Fibroblast of lung (primary cell): ENCODE measurements at places on chromosomes 7 and 10.
A peak's percentile ranks its signal among the peaks of the same experiment; 100 is the strongest.

DNA sequence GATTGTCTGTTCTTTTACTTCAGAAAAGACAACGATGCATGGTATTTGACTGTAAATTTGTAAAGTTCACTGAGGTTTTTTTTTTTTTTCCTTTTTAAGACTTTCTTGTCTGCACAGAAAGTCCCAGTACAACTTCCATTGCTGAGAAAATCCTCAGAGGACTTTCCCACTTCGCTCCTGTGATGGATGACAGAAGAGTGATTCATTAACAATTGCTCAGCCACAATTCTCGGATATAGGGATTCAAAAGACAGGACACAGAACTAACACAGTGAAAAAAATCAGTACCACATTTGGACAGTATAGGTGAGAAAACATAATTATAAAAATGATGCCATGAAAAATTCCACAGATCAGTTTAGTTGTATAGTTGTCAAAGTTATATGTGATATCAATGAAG, 48.0 kb downstream of the SEC23IP start:
- DNase-seq = peak; percentile 65

- DNase-seq = peak; percentile 42
These were observed 922 bp downstream of the CXCL12 start for GRCh38 chr10:44383749-44384600.

DNA sequence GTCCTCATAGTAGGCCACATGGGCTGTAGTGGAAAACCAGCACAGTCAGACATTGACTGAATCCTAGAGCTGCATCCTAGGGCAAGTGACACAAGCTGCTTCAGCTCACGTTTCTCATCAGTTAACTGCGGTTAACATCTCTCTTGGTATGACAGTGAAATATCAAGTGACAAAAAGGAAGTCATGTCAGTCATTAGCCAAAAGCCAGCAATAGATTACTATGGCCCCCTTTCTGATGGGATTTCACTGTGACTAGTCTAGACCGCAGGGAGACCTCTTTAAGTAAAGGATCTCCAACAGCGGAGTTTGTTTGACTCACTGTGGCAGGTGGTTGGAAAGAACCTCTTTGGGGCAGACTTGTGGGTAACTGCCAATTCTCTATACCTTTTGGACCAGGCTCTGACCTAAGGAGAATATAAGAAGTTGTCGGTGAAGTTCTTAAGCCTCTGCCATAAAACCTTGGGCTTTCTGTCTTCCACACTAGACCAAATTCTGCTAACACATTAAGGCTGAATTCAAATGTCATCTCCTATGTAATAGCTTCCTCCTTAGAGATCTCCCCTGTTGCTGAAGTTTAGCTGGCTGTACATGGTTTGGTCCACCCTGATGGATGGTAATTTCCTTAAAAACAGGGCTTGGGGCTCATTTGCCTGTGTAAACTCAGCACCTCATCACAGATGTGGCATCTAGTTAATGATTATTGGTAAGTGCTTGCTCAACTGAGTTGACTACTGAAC, 115.3 kb downstream of the SGMS1 start:
- no peak for DNase-seq

DNA sequence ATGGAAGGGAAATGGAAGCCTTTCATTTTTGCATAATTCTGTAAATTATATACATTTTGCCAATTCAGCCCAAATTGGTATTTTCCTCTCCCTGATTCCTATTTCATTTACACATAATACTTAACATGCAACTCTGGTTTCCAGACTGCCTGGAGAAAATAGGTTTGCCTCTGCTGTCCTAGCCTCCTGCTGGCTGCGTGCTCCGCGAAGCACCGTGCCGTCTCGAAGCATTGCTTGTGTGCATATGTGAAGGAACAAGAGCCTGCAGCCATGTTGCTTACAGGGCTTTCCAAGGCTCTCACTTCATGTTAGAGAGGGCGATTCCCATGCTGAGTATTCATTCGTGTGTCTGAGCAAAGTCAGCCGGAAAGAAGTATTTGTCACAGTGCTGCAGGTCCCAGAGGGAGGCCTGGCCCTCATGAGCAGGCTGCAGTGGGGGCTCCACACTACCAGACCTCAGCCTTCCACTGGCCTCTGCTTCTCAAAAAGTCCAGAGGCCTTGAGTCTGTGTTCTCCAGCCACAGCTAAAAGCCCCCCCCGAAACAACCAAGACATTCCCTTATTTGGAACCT, 66.5 kb downstream of the CLRN3 start:
- no peak for DNase-seq

- peak; percentile 27 for DNase-seq
These were observed 178.5 kb downstream of the MACC1 start for GRCh38 chr7:20038676-20039075.

- DNase-seq = no peak
These were observed 46.9 kb downstream of the ZNF518A start for GRCh38 chr10:96176985-96177384.
